SK-N-MC (cell line): ENCODE measurements at places on chromosomes 12 and 14.

GRCh38 chr12:122844366-122844971, 9.2 kb downstream of the HIP1R start:
- no peak for DNase-seq

GRCh38 chr14:50796390-50796789, 34.6 kb downstream of the NIN start:
- DNase-seq, result no peak

DNA sequence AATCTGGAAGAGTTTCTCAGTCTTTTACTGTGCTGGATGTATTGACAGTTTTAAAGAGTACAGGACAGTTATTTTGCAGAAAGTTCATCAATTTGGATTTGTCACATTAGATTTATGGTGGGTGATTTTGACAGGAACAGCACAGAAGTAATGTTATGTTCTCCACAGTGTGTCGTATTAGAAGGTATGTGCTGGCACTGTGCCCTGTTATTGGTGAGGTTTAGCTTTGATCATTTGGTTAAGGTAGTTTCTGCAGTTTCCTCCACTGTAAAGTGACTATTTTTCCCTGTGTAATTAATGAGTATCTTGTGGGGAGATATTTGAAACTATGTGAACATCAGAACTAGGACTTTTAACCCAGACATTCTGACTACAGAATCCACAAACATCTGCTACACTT, 308.5 kb upstream of the TBX3 start:
- no peak for DNase-seq

GRCh38 chr14:53306911-53307310, 153.8 kb upstream of the DDHD1 start:
- no peak for DNase-seq

DNA sequence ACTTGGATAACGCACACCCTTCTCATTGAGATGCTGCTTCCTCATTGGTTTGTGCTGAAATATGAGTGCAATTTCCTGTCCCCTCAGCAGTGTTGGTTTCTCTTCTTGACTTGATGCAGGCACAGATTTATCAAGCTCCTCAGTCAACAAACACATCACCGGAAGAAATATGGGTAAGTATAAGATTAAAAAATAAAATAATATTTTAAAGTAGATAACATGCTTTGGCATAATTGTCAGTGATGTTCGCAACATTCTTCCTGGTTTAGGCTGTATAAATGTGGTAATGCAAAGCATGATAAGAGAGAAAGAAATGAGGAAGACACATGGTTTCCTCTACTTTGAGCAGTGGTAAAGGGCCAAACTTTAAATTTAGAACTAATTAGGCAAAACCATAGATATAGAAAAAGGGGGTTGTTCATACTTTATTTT, at the start of gene GPR65:
TSS of gene GPR65 (plus strand) at position 86 of the 432 bp plus-strand sequence. CDS start 5,713 bp downstream, outside the sequence.
- no peak for DNase-seq

DNA sequence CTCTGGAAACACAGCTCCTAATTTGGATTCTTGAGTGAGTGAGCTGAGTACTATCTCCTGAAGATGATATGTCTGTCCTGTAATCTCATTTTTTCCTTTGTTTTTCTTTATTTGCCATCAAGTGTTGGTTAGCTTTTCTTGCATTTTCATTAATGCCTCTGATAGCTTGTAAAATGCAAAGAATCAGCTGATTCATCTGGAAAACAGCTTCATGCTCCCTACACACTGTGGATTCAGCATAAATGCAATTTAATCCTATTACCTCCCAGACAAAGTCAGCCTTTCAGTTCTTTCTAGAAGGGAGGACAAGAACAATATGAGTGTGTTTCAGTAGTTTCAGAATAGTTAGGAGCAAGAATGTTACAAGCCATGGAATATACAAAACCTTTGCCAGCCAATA, 79.4 kb downstream of the DACT1 start:
- DNase-seq, result no peak

GRCh38 chr12:119964123-119964522, 24.9 kb upstream of the BICDL1 start:
- DNase-seq, result no peak

- no peak for DNase-seq
Measured at GRCh38 chr14:27078191-27078590, 480.4 kb upstream of the NOVA1 start.

DNA sequence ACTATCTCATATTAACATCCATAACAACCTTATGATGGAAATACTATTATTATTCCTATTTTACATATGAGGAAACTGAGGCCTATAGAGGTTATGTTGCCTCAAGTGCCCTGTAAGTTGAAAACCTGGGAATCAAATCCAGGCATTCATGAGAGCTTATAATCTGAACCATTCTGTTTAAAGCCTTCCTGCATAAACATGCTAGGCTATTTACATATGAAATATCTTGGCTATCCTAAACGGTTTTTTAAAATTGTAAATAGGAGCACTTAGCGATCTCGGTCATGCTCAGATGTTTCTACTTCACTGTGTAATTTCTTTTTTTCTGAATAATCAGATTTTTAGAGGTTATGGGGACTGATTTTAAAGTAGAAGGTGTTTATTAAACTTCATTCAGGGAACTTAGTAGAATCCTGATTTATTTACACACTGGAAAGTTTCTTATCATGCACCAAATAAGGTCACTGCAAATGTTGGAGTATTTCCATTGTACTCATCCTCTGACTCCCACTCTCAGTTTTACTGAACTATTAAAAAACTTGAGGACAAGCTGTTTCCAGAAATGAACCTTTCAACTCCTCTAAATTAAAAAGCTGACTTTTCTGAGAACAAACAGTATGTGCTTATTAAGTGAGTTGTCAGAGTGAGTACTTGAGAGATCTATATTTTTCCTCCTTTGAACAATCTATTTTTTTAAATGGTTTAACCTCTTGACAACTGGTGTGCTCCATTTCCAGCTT, 141.7 kb downstream of the PIK3C2G start:
- no peak for DNase-seq

DNA sequence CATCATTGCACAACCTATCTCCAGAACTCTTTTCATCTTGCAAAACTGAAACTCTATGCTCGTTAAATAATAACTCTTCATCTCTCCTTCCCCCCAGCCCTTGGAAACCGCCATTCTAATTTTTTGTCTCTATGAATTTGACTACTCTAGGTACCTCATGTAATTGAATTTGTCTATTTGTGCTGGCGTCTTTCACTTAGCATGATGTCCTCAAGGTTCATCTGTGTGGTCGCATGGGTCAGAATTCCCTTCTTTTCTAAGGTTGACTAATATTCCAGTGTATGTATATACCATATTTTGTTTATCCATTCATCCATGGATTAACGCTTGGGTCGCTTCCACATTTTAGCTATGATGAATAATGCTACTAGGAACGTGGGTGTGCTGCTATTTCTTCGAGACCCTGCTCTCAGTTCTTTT, 80.1 kb downstream of the PLXNC1 start:
- no peak for DNase-seq

DNA sequence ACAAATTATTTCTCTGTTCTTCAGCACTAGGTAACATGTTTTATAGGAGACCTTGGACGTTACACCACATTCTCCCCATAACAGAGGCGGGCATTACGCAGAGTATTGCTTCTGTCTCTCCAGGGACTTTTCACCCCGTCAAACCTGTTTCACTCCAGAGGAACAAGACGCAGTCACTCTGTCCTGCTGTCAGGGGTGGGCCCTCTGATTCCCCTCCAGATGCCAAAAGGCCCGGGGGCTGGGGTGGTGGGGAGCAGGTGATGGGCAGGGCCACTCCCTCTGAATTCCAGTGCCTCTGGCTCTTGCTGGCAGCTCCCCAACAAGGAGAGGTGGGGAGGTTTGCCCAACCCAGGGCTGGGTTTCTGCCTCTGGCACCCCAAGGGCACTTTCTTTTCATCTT, 71.9 kb downstream of the NTF3 start:
- DNase-seq, result no peak

DNA sequence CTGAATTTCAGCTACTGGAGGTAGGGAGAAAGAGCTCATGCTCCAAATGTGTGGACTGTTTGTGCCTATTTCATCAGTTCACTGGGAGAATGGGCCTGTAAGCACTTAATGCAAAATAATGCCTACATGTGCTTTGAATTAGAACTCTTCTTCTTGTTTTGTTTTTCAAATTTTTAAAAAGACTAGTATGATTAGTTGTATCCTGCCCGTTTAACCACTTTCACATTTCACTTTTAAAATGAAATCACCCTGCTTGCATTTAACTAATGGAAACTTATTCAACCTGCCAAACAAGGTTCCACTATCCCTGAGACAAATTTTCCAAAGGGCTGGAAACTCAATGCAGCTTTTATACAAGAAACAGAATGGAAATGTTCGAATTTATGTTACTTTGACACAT, 79.7 kb downstream of the SAMD4A start:
- no peak for DNase-seq

- DNase-seq, result no peak
Measured at GRCh38 chr12:98453070-98453469, 62.3 kb upstream of the TMPO start.

GRCh38 chr14:104798300-104799243, 2.3 kb upstream of the ZBTB42 start:
- DNase-seq, result no peak

- DNase-seq, result no peak
Measured at GRCh38 chr14:94761348-94761996, 8.4 kb downstream of the GSC start.

- DNase-seq, result no peak
Measured at GRCh38 chr12:71626768-71627167, 36.9 kb downstream of the ZFC3H1 start.

- DNase-seq, result no peak
Measured at GRCh38 chr14:68081489-68081888, 261.9 kb downstream of the RAD51B start.

GRCh38 chr14:77065851-77066577, 32.0 kb upstream of the CIPC start:
- no peak for DNase-seq

DNA sequence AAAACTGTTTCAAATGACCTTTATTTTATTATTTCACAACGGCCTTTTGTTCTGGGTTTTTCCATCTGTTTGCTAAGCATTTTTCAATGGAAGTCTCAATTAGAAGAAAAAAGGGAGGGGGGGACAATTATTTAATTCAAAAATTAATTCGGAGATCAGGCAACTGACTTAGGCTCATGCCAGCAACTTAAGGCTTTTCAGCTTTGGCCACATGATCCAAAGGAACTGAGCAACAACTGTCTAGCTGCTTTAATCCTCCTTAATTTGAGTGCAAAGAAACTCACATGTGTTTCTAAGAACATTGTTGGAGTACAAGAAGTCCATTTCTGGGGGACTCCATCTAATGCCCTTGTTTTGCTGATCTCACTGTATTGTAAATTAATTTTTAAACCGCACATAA, 188.0 kb downstream of the EXOC5 start:
- DNase-seq, result no peak

DNA sequence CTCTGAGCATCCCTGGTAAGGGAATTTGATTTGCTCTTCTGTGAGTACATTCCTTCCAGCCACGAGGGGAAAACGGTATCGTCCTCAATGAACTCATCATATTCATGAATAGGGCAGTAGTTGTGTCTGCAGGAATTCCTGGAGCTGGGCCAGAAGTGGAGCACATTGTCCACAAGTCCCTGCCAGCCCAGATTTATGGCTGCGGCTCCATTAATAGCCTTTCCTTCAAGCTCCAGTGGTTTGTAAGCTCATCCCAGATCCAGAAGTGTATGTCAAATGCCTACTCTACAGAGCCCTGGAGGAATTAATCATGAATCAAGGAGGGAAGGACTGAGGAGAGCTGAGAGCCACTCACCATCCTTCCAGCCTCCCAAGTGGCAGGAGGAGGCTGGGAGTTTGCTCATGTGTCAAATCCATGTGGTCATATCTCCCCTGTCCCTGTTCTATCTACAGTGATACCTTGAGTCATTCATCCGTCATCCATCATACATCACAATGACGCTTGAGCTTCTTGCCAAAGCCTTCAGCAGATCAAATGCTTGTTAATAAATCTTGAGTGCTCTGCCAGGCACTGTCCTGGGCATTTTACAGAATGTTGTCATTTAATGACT, 65.5 kb downstream of the SVOP start:
- no peak for DNase-seq

DNA sequence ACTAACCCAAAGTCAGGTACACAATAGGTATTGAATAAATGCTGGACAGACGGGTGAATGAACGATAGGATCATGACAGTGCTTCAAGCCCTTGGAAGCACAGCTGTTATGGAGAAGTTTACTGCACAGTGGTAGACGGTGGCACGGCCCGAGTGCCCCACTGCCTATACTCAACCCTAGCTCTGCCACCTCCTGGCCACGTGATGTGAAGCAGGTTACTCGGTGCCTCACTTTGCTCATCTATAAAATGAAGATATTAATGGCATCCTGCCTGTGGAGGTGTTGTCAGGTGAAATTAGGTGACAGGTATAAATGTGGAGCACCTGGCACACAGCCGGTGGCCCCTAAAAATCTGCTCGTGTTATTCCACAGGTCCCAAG, 5.8 kb downstream of the ASB2 start:
- no peak for DNase-seq
